Activated gamma-delta T cell (primary cell): ENCODE measurements at places on chromosomes 1 and 21.

DNA sequence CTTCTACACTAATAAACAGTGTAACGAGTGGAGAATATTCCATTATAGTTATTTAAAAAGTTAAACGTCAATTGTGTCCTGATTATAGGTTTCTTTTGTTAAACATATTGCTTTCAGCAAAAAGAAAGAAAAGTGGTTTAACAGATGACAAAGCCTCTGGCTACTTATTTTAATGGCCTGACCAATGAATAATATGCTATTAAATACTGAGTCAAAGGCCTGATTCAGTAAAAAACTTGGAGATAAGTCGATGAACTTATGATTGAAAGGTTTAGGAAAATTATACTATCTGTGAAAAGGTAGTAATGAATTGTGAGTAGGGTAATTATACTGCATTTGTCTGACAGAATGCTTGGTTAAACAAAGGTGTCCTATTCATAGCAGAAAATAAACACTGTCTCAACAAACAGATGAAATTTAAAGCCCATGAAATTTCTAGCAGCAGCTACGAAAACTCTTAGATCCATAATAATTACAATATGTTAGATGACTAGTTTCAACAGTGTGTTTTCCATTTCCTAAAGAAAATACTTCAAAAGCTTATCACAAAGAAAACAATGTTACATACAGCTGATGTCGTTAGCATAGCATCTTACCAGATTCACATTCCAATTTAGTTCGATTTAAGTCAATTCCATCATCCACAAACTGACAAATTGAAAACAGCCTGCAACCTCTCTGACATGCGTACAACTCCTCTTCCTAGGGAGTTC is 6.2 kb downstream of the TMEM59 start:
- no peak for DNase-seq

- no peak for DNase-seq
Measured at GRCh38 chr21:26124421-26124833, 46.1 kb downstream of the APP start.

DNA sequence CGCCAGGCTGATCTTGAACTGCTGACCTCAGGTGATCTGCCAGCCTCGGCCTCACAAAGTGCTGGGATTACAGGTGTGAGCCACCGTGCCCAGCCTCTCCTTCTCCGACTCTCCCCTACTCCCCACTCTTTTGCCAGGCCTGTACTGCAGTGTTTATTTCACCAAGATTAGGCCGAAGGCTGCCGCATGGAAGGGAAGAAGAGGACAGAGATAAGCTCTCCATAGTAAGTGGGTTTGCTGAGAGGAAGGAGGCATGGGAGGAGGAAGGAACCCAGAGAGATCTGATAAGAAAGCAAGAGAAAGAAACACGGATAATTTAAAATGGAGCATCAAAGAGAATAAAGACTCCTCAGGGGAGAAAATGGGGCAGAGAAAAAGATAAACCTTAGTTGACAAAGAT is 8.7 kb downstream of the PTCH2 start:
- no peak for DNase-seq

GRCh38 chr1:228150120-228150460 is 360 bp downstream of the GJC2 start:
- no peak for DNase-seq

DNA sequence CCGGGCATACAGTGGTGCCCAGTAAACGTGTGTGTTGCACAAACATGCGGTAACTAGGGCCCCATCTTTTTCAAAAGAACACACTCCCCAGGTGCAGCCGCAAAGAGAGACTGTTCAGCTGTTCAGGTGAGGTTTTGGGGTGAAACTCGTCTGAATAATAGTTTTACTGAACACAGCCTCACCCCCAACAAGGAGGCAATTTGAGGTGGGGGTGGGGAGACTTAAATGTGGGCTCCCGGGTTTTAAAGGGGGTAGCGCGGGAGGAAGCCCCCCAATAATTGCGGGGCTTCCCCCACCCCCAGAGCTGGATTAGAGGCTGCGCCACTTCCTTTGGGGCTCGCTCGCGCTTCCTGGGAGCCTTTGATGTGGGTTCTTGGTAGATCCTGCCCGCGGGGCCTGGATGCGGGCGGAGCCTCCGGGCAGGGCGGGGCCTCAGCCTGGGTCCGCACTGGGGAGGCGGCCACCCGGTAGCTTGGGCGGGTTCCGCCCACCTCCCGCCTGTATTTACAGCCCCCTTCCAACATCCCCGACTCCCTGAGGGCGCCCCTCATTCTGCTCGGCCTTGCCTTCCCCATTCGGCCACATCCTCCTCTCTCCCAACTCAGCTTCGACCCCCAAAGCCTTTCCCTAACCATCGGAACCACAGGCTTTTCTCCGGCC is 6.4 kb upstream of the EPHA2 start:
- peak; percentile 38 for DNase-seq

- DNase-seq, result no peak
Measured at GRCh38 chr1:75522389-75522788, 88.5 kb downstream of the SLC44A5 start.

- DNase-seq, result peak; percentile 70
Measured at GRCh38 chr1:24186993-24187790, at the start of gene IFNLR1. Gene IFNLR1, minus strand, starts transcription at chr1:24187289. Its CDS starts 41 bp downstream, at chr1:24187248.

- DNase-seq, result no peak
Measured at GRCh38 chr1:115505148-115505571, 136.6 kb upstream of the VANGL1 start.

DNA sequence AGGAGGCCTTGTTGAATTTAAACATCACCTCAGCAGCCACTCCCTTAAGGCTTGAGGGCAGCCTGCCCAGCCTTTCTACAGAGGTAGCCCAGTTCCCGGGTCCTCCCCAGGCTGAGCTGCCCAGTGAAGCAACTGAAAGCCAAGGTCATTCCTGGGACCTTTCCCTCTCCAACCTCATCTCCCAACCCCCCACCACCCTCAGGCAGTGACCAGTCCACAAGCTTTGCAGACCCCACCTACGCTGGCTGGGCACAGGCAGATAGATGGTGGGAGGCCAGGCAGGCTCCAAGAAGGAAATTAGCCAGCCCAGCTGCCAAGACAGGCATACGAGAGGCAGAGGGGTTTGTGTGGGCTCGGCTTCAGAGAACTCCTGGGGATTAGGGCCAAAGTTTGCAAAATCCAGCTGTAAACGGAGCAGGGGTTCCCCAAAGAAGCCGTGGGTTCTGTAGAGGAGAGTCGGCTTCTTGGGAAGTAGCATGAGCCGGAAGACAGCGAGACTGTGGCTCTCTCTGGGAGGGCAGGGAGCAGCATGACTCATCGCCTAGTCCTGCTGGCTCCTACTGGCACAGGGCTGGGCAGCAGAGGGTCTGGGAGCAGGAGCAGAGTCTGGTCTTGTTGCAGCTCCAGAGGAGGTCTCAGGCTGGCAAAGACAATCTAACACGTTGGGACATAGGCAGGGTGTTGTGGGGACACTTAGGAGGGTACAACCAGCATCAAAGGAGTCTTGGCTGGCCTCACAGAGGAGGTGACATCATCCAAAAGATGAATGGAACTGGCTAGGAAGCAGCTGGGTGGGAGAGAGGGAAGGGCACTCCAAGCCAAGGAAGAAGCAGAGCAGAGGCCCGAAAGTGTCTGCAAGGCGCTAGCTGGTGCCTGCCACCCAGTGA is 2.8 kb upstream of the ZC3H12A start:
- no peak for DNase-seq

GRCh38 chr1:1429671-1430073 is 5.8 kb upstream of the VWA1 start:
- no peak for DNase-seq

DNA sequence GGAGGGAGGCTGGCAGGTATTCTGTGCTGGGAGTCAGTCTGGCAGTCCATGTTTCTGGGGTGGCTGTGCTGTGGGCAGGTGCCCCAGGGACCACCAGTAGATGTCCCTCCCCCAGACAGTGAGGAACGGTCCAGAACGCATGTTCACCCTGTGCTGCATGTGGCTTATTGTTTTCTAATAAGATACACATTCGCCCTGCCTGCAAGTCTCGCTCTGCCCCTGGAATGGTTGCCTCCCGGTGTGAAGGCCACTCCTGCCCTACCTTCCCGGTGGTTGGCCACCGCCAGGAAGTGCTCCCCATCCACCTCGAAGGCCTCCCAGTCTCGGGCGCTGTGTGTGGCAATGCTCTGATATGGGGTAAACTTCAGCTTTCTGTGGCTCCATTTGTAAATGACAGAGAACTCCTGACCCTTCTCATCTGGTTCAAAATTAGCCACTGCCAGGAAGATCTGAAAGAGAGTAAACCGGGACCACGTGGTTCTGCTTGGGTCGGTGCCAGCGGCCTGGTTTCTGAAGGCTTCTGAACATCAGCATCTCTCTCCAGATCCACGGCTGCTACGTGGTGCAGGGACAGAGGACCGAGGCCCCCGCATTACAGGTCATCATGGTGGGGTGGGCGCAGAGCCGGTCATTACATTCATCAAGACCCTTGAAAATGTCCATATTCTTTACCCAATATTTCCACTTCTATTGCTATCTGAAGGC is 14.5 kb downstream of the KRTAP10-1 start:
- DNase-seq, result no peak

GRCh38 chr1:77354536-77354935 is 72.7 kb downstream of the AK5 start:
- no peak for DNase-seq

DNA sequence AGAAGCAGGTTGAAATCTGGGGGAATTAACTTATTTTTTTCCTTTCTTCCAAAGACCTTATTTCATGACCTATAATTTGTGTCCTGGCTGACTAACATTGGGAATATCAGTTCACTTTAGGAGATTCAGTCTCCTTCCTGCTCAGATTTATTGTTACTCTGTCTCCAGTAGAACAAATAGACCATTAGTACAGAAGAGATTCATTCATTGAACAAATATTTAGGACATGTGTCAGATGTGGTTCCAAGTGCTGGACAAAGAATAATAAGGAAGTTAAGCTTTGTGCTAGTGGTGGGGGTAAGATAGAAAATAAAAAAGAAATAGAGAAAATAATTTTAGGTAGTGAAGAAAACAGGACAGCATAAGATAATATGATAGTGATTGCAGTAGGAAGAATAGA is 20.3 kb downstream of the ZMYM4 start:
- no peak for DNase-seq

- no peak for DNase-seq
Measured at GRCh38 chr1:109817881-109818270, 54.2 kb upstream of the EPS8L3 start.

GRCh38 chr21:38392661-38393060 is 105.6 kb downstream of the ERG start:
- DNase-seq, result no peak

- no peak for DNase-seq
Measured at GRCh38 chr1:223765719-223766340, 53.5 kb downstream of the CAPN2 start.

- no peak for DNase-seq
Measured at GRCh38 chr1:21022279-21023040, 154.2 kb downstream of the EIF4G3 start.

- no peak for DNase-seq
Measured at GRCh38 chr1:117342397-117342796, 24.9 kb upstream of the MAN1A2 start.

DNA sequence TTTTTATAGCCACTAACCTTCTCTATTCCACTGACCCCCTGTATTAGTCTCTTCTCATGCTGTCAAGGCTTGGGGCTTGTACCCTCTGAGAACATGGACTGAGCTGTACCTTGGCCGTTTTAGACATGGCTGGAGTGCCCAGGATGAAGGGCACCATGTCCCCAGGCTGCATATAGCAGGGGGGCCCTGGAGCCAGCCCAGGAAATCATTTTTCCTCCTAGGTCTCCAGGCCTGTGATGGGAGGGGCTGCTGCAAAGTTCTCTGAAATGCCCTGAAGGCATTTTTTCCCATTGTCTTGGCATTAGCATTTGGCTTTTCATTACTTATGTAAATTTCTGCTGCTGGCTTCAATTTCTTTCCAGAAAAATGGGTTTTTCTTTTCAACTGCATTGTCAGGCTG is 119.5 kb downstream of the NTMT2 start:
- no peak for DNase-seq

GRCh38 chr1:154445040-154445472 is 39.9 kb downstream of the IL6R start:
- no peak for DNase-seq

DNA sequence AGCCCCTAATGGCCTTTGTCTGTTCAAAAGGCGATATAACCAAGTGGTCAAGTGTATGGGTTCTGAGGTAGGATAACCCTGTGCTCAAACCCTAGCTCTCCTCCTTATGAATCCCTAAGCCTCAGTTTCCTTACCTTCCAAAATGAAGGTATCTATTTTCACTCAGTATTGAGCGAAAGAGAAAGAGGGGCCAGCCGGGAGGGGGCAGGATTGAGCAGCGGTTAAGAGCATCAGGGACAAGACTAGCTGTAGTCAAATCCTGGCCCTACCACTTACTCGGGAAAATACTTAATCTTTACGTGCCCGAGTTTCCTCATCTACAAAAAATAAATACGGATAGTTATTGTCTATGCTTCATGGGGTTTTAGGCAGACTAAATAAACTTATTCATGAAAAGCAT is 25.7 kb downstream of the LY9 start:
- DNase-seq, result no peak

- DNase-seq, result no peak
Measured at GRCh38 chr1:160465123-160465522, 57.9 kb downstream of the SLAMF6 start.

DNA sequence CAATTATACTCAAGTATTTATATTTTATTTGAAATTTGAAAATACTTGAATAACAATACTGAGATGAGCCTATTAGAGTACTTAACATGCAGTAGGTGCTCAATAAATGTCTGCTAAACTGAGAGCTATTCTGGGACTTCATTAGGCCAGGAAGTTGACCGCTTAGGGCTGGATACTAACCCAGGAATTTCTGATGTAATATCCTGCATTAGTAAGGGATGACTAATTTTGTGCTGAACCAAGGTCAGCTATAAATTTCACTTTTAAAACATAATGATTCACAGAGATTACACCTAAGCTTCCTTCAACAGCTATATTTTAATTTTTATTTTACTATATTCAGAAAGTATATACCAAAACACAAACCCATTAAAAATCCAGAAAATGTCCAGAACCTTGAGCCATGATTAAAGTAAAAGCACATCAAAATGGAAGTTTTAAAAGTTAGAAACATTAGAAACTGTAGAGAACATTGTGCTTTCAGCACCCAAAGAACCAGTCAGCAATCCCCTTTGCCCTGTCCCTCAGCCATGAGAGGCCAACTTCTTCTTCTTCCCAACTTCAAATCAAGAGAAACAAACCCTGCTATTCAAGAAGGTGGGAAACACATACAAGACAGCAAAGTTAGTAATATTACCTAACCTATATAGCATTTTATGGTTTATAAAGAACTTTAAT is 35.4 kb downstream of the WNT2B start:
- no peak for DNase-seq
